ENCODE measurements at places on chromosomes 16 and 17.

DNA sequence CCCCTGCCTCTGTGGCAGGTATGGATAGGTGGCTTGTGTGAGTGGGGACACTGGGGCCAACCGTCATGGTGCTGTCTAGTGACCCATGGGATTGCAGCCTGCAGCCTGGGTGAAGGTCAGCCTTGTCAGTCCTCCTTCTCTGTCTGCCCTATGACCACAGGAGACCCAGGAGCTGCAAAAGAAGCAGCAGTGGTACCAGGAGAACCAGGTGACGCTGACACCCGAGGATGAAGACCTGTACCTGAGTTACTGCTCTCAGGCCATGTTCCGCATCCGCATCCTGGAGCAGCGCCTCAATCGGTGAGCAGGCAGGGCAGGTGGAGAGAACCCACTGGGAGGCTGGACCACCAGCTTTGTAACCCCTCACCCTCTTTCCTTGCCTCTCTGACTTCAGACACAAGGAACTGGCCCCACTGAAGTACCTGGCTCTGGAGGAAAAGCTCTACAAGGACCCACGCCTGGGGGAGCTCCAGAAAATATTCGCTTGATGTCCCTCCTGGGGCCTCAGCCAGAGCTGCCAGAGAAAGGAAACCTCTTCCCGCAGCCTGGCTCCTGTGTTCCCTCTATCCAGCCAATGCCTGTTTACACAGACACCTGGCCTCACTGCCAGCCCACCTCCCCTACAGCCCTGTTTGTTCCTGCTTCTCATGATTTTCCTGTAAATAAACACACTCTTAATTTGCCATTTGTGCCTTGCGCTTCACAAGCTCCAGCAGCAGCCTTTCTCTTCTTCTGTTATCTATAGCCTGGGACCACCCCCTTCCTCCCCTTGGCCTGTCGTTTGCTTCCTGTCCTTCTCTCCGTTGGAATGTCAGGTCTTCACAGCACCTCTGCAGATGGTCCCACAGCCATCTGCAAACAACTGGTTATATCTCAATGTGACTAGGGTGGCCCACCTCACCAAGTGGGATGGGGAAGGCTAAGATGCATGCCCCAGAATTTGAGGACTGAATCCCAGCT, 4.5 kb upstream of the KATNB1 start:
- DNase-seq, result no peak

- no peak for DNase-seq
These were observed 387.3 kb downstream of the MAF start for GRCh38 chr16:79213214-79213613.

GRCh38 chr16:87203060-87203656, 114.0 kb downstream of the C16orf95 start:
- no peak for DNase-seq

- DNase-seq, result peak; percentile 58
These were observed 52.5 kb upstream of the MTSS2 start for GRCh38 chr16:70738083-70738977.

DNA sequence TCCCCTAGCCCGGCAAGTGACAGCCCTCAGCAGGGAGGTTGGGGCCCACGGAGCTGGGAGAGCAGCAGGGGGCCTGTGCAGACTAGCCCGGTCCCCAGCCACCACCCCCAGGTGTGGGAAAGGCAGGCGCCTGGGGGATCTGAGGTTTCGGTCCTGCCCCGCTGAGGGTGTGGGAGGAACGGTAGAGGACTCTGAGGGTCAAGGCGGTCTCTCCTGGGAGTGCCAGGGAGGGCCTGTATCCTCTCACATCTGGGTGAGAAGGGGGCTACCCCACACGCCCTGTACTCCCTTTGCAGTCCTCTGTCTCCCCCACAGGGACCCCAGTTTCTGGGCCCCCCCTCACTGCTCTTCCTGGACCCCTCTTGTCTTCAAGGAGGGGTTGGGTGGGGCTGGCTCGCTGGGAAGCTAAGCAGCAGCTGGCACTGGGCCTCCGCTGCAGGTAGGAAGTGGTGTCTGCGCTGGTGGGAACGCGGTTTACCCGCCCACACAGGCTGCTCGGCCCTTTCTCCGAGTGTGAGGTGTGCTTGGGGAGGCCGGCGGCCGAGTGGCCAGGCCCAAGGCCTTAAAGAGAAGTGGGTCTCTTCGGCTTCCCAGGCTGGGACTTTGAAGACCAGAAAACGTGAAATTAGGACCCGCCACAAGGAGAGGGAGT, 15.4 kb downstream of the CD7 start:
- no peak for DNase-seq

Data from NCI-H1694 (cell line).